DMS 273 treated with DMSO at 0.1 percent for 48 hours (cell line): ENCODE measurements at places on chromosomes 12 and 14.

DNA sequence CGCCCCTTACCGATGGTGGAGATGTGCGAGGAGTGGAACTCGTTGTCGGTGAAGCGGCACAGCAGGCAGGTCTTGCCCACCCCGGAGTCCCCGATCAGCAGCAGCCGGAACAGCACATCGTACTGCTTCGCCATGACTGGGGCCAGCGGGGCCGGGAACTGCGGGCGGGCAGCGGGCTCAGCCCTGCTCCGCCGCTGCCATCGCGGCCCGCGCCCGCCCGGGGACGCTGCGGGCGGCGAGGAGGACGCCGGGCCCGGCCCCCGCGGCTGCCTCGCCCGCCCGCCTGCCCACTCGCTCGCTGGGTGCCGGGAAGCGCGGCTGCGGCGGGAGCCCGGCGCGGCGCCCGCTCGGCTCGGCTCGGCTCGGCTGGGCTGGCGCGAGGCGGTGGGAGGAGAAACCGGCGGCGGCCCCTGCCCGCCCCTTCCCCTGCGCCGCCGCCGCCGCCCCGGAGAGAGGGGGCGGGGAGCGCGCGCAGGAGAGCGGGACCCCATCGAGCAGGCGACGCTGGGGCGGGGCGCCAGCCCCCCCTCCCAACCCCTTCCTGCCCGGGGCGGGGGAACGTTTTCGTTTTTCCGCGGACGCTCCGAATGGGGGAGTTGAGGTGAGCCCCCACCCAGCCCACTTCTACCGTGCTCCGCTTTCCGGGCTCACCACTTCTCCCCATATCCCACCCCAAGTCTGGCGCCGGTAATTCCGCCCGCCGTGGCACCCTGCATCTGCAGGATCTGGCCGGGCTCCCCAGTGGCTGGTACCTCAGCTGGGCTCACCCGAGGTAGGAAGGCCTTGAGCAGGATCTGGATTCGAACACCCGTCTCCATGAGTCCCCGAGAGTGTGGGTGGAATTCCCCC, at the start of gene RAB15:
TSS of gene RAB15 (minus strand) at position 394 of the 849 bp plus-strand sequence. CDS start at position 134, 260 bp downstream.
- peak; percentile 6 for DNase-seq

GRCh38 chr14:103140316-103141109, 17.3 kb downstream of the TNFAIP2 start:
- DNase-seq = no peak

GRCh38 chr12:6204533-6205143, 4.4 kb downstream of the CD9 start:
- DNase-seq = no peak

- no peak for DNase-seq
Measured at GRCh38 chr12:113921430-113921829, 44.7 kb downstream of the RBM19 start.

DNA sequence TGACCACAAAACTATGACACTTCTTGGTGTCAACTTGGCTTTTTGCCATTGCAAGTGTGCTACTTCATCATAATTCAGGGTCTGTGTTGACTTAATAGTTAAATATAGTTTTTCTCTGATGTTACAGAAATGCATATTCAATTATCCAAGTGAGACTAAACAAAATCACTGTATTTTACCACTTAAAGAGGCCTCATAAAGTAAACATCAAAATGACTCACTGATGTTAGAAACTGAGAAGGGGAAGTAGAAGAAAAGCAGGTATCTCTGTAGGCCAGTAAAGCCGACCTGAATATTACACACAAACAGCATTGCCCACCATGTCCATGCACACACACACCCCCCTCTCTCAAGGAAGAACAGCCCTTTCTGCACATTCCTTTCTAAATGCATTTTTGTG, 55.4 kb downstream of the RPAP3 start:
- no peak for DNase-seq

DNA sequence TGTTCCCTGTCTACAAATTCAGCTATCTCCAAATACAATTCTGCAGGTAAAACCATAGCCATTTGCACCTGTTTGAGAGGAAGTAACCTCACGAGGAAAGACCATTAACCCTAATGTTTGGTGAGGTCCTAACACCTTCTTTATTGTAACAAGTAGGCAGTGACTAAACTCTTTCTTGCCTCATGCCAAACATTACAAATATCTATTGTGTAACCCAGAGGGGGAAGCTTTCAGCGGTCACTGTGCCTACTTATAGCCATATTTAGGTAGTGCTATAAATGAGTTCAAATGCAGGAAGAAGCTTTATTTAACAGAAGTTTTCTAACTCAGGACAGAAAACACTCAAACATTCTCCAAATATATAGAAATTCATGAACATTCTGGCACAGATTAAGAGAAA, 252.7 kb downstream of the LRFN5 start:
- DNase-seq = no peak

DNA sequence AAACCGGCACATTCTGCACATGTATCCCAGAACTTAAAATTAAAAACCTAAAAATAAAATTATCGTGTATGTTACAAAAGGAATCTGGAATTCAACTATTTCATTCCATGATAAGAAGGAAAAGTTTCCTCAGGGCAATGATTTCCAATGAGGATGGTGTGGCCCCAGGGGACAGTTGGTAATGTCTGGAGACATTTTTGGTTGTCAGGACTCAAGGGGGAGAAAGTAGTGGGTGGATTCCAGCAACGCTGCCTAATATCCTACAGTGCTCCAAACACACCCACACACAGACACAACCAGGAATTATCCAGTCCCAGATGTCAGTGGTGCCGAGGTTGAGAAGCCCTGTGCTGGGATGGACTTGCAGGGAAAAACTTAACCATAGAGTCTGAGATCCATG, 228.3 kb downstream of the TMEM132D start:
- no peak for DNase-seq
